Iris pigment epithelial cell (primary cell): ENCODE measurements at places on chromosomes 6 and 20.

GRCh38 chr20:50376888-50377459 is 133.2 kb upstream of the PTPN1 start:
- no peak for DNase-seq

- DNase-seq = no peak
Observed at GRCh38 chr20:19832875-19833274, 74.8 kb downstream of the RIN2 start.

DNA sequence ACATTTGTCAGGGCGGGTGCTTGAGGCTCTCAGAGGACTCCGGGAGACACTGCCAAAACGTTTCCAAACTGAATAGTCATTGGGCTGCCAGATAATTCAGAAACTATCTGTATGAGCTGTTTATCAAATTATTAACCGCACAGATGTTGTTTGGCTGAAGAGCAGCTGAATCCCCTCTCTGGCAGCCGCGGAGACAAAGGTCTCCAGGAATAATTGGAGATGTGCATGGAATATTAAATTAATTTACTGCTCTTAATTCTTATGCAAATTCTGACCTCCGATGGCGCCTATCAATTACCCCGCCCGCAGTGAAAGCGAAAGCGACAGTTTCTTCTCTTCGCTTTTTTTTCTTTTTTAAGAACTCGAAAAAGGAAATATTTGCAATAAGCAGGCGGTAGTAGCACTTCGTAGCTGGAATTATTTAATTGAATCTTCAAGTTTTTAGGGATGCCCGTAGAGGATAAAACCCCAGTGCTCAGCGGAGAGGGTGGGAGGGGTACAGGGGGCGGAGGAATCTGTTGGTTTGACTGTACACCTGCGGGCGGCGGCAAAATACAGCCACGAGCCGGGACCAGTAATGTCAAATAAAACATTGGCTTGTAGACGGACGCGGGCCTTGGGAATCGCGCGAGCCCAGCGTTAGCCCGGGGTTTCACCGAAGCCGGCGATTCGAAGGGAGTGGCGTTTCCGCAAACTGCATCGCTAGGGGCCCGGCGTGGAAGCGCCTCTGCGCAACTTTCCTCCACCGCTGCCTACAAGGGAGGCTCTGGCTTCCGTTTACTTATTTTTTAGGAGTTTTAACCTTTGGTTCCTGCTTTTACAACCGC is 6.2 kb downstream of the LINC00237 start:
- no peak for DNase-seq

- DNase-seq = peak; percentile 96
Observed at GRCh38 chr20:43751167-43752050, 24.6 kb upstream of the GTSF1L start.

- DNase-seq = no peak
Observed at GRCh38 chr6:128251445-128252340, 268.7 kb downstream of the PTPRK start.

- no peak for DNase-seq
Observed at GRCh38 chr6:5736016-5736738, 270.5 kb downstream of the NRN1 start.

- peak; percentile 59 for DNase-seq
Observed at GRCh38 chr6:152637296-152638047, at the start of gene SYNE1. Gene SYNE1, minus strand, starts transcription at chr6:152637362. Its CDS starts 9,031 bp downstream, at chr6:152628331.
